AG04450 (cell line): ENCODE measurements at places on chromosomes 13 and 19.

DNA sequence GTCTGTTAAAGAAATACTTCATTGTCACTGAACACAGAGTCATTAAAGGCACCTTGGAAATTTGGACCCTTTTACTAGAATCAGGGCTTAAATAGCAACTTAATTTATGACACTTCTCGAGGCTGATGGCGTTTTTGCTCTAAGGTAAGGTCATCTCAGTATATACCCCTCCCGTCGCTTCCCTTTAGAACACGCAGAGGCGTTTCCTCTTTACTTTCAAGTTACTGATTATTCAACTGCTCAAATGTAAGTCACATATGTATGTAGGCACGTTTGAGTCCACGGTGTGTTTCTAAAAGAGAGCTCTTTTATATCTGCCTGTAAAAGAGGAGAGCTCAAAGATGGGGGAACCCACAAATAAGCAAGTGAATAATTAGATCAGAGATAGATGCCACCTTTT is 181.5 kb downstream of the TSHZ3 start:
- DNase-seq, result no peak

GRCh38 chr19:39083983-39084731 is at the start of gene ACP7:
ACP7 (plus strand) TSS chr19:39084368; CDS start chr19:39085270, 902 bp downstream.
- no peak for DNase-seq

DNA sequence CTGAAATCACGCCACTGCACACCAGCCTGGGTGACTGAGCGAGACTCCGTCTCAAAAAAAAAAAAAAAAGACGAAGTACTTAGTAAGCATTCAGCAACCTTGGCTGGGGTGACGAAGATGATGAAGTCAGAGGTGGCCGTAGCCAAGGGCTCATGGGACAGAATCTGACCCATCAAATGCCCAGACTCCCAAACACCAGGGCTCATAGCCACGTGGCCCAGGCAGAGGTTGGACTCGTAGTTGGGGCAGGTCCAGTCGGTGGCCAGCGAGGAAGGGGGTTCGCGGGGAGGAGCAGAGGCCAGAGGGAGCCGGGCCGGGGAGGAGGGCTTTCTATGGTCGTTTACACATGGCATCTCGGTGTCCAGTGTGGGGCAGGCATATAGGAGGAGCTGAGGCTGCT is 52.1 kb upstream of the EHD2 start:
- DNase-seq, result no peak

DNA sequence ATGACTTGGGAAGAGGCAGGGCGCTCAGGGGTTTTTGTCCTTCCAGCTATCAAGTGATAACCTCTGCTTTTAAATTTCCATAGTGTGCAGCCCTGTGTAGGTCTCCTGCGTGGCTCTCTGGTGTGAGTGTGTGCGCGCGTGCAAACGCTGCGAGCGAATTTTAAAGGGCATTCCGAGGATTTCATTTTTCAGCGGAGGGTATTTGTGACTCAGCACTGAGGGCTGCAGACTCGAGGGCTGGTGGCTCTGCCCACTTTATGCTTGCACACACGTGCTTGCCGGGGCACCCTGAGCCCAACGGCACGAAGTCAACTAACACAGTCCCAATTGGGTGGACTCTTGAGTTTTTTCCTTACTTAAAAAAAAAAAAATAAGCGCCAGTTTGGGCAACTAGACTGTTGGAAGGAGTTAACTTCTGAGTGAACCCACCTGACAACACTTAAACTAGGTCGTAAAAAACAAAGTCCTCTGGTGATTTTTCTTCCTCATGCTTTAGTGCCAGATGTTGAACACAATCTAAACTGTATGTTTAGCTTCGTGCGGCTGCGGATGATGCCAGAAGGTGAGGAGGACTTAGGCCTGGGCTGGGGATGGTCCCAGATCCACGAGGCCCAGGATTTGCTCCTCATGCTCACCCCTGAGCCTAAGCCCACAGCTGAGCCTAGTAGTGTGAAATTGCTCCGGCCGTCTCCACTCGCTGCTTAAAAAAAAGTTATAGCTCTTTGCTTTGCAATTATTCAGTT is 2.1 kb downstream of the FGF9 start:
- no peak for DNase-seq

DNA sequence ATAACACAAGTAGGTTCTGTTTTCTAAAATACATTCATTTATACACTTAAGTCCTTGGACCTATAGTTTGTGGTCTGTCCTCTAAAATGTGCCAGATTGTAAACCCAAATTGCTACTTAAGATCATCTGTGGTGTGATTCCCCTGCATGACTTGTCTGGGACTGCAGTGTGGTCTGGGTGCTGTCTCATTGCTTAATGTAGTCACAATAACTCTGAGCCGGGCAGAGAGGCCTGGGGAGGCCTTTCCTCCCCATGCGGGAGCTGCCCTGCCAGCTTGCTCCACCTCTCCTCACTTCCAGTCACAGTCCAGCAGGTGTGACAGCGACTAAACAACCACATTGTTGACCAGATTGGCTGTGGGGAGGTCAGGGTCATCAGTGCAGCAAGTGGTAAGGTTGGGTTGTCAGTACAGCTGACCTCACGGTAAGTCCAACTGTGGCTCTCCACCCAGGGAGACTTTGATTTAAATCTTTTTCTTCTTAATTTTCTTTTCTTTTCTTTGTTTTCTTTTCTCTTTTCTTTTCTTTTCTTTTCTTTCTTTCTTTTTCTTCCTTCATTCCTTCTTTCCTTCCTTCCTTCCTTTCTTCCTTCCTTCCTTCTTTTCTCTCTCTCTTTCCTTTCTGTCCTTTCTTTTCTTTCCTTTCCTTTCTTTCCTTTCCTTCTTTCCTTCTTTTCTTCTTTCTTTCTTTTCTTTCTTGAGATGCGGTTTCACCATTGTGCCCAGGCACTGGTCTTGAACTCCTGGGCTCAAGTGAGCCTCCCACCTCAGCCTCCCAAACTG is 4.4 kb upstream of the TUBA3C start:
- no peak for DNase-seq

DNA sequence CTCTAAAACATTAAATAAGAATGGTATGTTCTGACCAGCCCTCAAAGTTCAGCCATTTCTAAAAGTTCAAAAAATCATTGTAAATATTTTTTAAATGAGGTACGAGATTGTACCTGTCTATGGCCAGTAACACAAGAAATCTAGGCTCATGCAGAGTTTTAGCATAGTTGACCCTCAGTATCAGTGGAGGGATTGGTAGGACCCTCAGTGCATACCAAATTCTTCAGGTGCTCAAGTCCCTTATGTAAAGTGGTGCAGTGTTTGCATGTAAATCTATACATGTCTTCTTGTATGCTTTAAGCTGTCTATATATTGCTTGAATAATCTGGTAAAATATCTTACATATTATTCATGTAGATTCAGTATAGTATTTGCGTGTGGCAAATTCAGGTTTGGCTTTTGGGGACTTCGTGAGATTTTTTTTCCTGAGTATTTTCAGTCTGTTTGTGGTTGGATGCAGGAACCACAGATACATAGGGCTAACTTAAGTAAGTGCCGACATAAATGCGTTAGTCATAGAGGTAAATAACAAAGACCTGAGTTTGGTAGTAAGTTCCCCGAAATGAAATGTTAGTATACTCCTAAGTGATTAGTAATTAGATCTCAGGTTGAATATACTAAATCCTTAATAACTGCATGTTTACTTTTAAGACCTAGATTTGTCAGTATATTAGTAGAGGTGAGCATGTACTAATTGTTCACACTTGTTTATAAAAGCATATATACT is 7.8 kb downstream of the MIR17HG start:
- no peak for DNase-seq

- no peak for DNase-seq
Observed at GRCh38 chr13:45078003-45078402, 42.3 kb upstream of the GTF2F2 start.

DNA sequence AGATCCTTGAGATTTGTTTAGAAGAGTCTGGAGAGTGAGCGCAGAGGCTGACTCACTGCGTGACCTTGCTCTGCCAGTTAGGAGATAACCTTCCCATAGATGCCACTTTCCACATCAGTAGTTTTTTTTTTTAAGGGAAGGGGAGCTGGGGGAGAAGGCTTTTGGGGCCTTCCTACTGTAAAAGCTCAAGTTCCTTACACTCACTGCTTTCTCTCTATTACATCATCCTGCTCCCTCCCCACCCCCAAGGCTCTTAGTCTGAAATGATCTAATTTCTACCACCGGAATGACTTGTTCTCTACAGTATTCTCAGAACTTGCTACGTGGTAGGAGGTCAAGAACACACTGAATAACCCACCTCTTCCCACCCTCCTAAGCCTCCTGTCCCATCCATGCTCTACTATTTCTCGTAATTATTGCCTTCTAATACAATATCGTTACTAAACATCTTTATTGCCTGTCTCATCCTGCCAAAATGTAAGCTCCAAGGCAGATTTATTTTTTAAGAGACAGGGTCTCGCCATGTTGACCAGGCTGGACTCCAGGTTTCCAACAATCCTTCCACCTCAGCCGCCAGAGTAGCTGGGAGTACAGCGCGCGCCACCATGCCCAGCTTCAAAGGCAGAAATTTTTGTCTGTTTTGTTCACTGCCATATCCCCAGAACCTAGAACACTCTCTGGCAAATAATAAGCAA is 1.2 kb downstream of the LONP1 start:
- DNase-seq, result peak; percentile 63

DNA sequence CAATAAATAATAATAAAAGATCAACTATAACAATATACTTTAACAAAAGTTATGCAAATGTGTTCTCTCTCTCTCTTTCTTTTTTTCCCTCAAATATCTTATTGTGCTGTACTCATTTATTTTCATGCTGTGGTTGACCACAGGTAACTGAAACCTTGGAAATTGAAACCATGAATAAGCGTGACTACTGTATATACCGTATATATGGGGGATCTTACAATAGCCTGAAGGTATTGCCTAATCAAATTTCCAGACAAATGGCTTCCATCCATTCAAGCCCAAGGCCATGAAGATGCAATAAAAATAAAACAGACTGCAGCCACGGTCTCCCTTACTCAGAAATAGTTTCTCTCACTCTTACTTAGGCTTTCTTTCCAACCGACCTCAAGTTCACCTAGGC is 98.3 kb downstream of the SLITRK6 start:
- no peak for DNase-seq
